ENCODE measurements at places on chromosomes 2 and 18. TPM values are rescaled to one million over a fixed set of nuclear protein-coding genes. Genes with fewer than 3 reads are reported as not detected.

Gene REG1B
- not detected for total RNA-seq

DNA sequence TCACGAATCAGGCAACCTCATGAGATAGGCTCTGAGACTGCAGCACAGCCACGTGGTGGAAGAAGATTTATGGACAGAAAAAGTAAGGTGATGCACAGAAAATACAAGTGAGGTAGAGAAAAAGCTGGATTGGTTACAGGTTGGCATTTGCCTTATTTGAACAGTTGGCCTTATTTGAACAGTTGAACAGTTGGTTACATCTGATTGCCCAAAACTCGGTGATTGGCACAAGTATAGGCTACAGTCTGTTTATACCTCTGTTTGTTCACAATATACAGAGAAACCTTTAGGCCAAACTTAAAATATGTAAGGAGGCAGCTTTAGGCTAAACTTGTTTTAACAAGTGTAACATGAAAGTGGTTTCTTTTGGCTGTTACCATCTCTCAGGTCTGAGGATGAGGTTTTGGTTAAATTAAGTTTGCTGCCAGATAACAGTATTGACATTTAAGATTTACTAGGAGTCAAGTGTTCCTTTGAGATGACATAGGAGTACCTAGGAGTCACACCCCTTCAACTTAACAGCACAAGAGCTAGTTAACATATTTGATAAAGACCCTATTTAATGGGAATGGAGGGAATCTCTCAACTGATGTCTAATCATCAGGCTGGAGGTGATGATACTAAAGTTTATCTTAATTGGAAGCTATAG lies 16.5 kb upstream of the GPR155 start:
- H3K36me3 ChIP-seq: peaks cover 4% of the 10 kb centered on the region
- H3K27me3 ChIP-seq: no peaks in the 10 kb centered on the region
- H3K27ac ChIP-seq: peak overlapping the region; percentile 82
- DNase-seq: no peak

Gene SEMA4F
- total RNA-seq: 9.7 TPM

DNA sequence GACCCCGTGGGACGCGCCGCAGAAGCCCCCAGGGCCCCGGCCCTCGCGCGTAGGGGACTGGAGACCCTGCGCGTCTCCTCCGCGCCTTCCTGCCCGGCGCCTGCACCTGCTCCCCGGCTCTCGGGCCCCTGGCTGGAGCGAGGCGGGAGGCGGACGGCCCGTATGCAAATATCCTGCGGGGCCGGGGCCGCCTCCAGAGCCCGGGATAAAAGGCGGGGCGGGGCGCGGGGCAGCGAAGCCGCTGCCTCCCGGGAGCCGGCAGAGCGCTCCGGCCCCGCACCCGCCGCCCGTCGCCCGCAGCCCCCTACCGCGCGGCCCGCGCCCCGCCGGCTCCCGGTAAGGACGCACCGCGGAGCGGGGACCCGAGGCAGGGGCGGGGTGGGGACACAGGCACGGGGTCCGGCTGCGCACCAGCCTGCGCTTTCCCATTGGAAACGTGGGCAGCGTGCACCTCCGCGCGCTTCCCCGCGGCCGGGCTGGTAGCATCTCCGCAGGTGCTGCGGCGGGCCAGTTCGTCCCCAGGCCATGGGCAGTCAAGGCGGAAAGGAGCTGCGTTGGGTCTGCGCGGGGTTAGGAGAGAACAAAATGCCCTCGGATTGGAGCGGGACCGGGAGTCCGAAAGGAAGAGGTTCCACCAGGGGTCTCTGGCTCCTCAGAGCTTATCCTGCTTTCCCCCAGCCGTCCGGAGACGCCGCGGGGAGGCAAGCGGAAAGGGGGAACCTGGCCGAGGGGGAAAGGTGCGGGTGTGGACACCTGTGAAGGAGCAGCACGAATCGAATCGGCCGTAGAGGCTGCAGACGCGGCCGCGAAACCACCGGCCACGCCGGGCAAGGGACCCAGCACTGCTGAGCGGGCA lies at the start of gene ATP6V1C2:
Gene ATP6V1C2 (plus strand): TSS at position 235 of the 856 bp plus-strand sequence. CDS start 1,220 bp downstream, outside the sequence.
- no peaks in the 10 kb centered on the region for H3K36me3 ChIP-seq
- peaks cover 8% of the 10 kb centered on the region for H3K4me1 ChIP-seq
- peaks cover 60% of the 10 kb centered on the region for H3K27me3 ChIP-seq
- peak; percentile 41 for DNase-seq
- no peak within 1 kb of the TSS for H3K27ac ChIP-seq

DNA sequence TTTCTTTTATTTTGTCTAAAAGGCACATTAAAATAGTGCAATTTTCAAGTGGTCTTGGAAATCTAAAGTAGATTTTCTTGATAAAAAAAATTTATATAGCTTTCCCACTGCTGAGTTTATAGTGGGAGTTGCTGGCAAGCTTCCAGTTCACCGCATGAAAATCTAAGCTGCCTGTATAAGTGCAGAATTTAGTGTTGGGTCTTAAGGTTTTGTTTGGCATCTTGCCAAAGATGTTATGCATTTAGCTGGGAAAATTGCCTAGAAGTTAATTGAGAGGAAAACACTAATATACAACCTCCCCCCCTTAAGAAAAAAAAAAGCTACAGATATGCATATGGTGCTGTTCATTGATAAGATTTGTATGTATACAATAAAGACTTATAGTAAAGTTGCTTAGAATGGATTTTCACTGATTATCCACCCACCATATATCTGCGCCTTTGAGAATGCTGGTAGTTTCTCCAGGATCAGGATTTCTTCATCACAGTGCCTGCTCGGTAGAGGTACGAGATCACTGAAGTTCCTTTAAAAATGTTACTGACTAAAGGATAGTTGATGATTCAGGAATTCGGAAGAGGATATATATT lies 803.2 kb upstream of the POU3F3 start:
- no peaks in the 10 kb centered on the region for H3K4me1 ChIP-seq
- no peaks in the 10 kb centered on the region for H3K36me3 ChIP-seq
- no peak overlapping the region for H3K4me3 ChIP-seq
- H3K27me3 ChIP-seq: no peaks in the 10 kb centered on the region

Gene REEP1
- 0.63 TPM for total RNA-seq

GRCh38 chr2:85131116-85131515 lies 2.1 kb upstream of the TCF7L1 start:
- peaks cover 8% of the 10 kb centered on the region for H3K4me1 ChIP-seq
- no peaks in the 10 kb centered on the region for H3K36me3 ChIP-seq
- no peak overlapping the region for H3K27ac ChIP-seq
- H3K27me3 ChIP-seq: peaks cover 58% of the 10 kb centered on the region

All from activated T-cell treated with anti-CD3 and anti-CD28 coated beads, Interleukin-2, amount 50 U/mL, for 72 hours (primary cell).